SIG-M5 (cell line): ENCODE measurements at places on chromosomes 3 and 15.

GRCh38 chr15:69750253-69750652 is 297.6 kb downstream of the RPLP1 start:
- no peak for DNase-seq

DNA sequence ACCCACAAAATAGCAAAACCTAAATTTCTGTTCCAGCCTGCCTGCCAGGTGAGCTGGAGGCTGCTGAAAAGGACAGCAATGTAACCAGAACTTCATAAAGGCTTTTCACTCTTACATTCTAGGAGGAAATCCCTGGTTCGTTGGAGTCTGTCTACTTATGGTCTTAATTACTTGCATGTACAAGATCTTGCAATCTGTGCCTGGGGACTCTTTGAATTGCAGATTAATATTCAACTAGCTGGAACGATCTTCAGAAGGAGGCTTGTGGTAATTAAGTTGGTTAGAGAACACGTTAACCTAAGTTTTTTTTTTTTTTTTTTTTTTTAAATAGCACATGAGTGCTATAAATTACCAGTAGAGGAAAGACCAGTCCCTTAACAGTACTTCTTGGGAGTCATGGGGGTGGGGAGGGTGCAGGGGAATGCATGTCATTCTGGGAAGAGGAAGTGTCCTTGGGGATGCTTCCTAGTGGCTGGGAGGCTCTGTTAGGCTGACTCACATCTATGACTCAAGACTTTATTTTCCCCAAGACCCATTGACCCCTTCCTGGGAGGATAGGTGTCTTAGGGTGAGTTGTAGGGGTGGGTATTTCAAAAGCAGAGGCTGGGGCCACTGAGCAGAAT is 139.8 kb downstream of the RAB11A start:
- DNase-seq: no peak

- no peak for DNase-seq
Observed at GRCh38 chr3:13718436-13718835, 161.4 kb downstream of the WNT7A start.

DNA sequence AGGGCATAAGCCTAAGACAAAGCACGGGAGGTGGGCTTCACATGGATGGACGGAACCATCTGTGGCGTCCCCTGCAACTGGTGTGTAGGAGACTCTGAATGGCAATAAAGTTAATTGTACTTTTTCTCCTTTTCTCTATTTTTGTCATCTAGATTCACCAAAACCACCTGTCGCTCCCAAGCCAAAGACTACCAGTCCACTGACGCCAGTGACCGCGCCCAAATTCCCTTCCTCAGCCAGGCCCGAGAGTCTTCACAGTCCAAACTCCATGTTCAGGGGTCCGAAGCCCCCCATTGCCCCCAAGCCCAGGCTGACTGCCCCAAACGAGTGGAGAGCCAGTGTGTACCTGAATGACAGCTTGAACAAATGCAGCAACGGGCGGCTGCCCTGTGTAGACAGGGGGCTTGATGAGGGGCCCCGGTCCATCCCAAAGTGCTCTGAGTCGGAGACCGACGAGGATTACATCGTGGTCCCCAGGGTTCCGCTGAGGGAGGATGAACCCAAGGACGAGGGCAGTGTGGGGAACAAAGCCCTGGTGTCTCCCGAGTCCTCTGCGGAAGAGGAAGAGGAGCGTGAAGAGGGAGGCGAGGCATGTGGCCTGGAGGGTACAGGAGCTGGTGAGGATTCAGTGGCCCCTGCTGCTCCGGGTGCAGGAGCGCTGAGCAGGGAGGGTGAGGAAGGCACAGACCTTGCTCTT is at the start of gene FGD5:
FGD5 (plus strand) TSS at position 159 of the 697 bp plus-strand sequence; CDS start at position 269, 110 bp downstream.
- no peak for DNase-seq

GRCh38 chr3:37147666-37148065 is 26.7 kb downstream of the LRRFIP2 start:
- DNase-seq: no peak

DNA sequence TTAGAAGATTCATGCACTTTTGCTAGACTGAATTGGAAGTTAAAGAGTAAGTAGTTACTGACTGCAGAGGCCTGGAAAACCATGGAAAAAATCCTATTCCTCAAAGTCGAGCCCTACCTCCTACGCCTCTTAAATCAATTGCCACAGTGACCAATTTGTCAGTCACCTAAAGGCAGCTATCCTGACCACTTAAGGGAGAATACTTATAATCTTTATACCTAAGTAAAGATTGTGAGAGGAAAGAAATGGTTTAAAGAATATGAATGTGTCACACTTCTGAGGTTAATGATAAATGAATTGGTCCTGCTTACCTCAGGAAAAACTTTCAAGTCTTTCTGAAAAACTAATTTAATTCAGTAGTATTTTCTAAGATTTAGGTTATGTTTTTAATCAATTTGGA is 42.6 kb downstream of the AGTR1 start:
- DNase-seq: no peak

DNA sequence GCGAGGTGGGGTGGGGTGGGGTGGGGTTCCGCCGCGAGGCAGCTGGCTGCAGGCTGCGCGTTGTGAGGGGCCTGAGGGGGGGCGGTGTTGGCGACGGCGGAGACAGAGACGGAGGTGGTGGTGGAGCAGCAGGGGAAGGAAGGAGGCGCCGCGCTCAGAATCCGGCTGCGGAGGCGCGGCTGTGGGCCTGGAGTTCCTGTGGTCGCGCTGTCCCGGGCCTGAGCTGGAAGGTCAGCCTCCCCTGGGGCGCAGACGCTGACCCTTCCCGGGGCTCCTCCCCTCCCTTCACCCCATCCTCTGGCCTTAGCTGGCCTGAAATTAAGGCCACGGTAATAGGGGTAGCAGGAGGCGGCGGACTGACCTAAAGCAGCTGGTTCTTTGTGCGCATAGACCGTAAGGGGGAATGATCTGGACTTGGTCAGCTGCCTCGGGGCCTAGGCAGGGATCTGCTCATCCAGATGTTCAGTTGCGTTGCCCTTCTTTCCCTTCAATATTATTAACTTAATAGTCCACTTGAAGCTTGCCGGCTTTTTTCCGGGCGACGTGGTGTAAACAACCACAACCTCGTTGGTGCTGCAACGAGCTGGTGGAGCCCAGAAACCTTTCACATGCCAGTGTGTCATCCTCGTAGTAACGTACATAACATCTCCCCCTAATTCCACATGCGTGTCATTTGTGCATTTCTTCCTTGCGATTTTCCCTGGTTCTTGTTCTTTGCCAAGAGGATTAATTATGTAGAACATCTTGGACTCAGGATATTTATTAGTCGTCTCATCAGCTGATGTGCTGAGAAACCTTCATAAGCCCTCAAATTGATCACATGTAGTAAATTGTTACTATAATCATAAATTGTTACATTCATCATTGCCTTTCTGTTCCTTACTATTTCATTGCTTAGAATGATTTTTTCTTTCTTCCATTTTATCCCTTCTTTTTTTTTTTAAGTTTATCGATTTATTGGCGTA is 626 bp downstream of the SEC62 start:
- no peak for DNase-seq

- DNase-seq: no peak
Observed at GRCh38 chr3:129276385-129276784, 2.3 kb upstream of the HMCES start.

GRCh38 chr3:143351895-143352608 is 232.5 kb downstream of the CHST2 start:
- DNase-seq: no peak

DNA sequence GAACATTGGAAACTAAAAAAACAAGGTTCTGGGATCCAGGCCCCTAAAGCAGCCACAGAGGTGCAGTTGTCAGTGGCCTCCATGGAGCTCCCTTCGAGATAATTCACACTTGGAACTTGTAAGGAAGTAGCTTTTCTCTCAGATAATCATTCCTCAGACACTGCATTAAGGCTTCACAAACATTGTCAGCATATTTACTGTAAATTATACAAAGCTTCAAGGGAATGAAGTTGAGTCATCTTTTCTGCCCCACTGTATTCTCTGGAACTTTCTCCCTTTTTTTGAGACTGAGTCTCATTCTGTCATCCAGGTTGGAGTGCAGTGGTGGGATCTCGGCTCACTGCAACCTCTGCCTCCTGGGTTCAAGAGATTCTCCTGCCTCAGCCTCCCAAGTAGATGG is 7.1 kb downstream of the BLOC1S6 start:
- DNase-seq: no peak

- DNase-seq: no peak
Observed at GRCh38 chr3:40576396-40576795, 51.6 kb downstream of the ZNF621 start.

DNA sequence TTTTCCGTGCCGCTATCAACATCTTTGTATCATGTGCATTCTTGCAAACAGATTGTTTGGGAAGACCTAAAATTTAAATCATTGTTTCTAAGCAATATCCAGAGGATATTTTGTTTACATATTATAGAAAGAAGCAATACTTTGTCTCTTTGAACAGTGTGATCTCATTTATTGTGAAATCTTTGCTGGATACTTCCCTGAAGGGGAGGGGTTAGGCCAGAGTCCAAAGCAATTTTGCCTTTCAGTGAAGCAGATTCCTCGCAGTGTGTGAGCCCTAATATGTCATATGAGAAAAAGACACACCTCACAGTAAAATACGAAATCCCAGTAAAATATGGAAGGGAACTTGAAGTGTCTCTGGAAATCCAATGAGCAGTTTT is 158.7 kb upstream of the SLCO3A1 start:
- DNase-seq: no peak

GRCh38 chr3:127711896-127712295 is 39.1 kb downstream of the ABTB1 start:
- DNase-seq: no peak

- no peak for DNase-seq
Observed at GRCh38 chr3:15297608-15298350, 34.6 kb downstream of the SH3BP5 start.

GRCh38 chr15:100345438-100345837 is 3.7 kb upstream of the ADAMTS17 start:
- DNase-seq: no peak

DNA sequence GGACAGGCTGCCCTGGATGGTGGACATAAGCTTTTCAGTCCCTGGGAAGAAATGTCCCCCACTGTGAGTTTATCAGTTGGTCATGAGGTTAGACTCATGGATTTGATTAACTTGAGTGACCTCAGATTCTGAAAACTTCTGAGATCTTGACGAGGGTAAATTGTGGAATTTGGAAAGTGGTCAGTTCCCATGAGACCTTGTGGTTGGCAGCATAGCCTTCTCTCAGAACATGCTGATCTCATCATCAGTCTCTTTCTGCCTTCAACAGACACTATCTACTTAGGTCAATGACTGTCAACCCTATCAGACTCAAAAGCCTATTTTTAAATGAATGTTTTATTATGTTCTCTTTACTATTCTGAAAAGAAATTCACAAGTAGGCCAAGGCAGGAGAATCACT is 45.6 kb upstream of the NDUFB4 start:
- no peak for DNase-seq

GRCh38 chr3:152073267-152073666 is 195.5 kb upstream of the MBNL1 start:
- no peak for DNase-seq

GRCh38 chr3:133248389-133248788 is 151.5 kb upstream of the BFSP2 start:
- DNase-seq: no peak

DNA sequence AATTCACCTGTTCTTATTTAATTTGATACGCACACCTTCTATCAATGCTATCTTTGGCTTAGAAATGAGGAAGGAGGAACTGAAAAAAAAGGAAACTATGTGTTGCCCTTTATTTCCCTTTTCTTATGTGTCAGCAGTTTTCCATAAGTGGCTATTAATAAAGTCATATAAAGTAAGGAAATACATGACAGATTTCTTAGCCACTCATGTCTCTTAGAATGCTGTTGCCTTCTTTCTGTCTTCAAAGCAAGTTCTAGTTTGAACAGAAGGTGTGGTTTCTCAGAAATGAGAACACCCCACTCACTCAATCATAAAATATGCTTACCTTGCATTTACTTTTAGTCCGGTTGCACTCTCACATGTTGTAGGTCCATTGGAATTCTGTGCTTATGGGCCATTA is 640.5 kb upstream of the GRM7 start:
- DNase-seq: no peak

DNA sequence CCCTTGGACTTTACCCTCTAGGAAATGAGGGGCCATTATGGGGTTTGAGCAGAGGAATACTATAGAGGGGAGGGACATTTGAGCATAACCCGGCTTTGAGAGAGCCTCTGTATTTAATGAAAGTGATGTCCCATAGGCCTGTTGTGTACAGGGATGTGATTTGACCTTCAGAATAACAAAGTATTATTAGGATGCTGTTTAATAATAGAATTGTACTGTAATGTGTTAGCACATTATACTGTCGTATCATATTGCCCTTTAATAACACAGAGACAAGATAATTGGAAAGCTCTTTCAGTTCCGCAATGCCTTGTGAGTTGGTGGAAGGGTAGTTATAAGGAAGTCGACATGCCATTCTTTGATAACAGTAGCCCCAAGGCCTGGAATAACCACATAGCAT is 328.3 kb downstream of the RYR3 start:
- DNase-seq: no peak

DNA sequence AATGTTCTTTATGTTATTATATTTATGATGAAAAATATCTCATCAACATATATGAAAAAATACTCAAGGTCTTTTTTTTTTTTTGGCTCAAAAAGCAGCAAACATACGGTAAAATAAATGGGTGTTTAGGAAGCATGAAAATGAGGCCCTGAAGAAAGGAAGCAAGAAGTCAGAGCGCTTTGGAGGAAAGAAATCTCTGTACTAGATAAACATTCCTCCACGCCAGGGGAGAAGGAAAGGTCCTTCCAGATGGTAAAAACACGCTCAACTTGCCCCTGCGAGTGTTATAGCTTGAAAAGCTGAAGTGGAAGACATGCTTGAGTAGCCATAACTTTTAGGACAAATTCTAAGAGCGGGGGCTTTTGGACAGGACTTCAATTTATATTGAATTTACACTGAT is 52.9 kb downstream of the FEM1B start:
- no peak for DNase-seq

GRCh38 chr3:43413676-43414368 is 127.5 kb downstream of the SNRK start:
- no peak for DNase-seq

- no peak for DNase-seq
Observed at GRCh38 chr15:51191072-51191670, 96.5 kb upstream of the TNFAIP8L3 start.

GRCh38 chr3:49434731-49435130 is 5.6 kb upstream of the NICN1 start:
- no peak for DNase-seq

- no peak for DNase-seq
Observed at GRCh38 chr15:82680200-82681102, 29.2 kb downstream of the AP3B2 start.

- DNase-seq: no peak
Observed at GRCh38 chr3:59808446-59808845, 758.6 kb upstream of the CFAP20DC start.

GRCh38 chr3:52507359-52507758 is 12.2 kb downstream of the STAB1 start:
- no peak for DNase-seq

DNA sequence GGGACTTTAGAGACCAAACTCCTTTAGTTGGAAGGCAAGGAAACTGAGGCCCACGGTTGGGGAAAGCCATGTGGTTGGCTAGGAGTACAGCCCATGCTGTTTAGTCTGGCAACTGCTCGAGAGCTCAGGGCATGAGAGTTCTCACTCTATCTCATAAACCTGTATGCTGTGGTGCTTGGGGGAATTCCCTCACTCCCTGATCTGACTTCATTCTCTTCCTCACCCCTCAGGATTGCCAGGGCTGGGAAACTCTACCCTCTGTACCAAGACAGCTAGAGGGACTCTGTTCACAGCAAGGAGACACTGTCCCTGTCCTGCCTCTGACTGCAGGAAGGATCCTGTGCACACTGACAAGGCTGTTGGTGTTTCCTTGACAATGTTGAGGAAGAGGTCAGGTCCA is 230.2 kb downstream of the ZNF621 start:
- no peak for DNase-seq
